ENCODE measurements at places on chromosomes 1 and 21.

DNA sequence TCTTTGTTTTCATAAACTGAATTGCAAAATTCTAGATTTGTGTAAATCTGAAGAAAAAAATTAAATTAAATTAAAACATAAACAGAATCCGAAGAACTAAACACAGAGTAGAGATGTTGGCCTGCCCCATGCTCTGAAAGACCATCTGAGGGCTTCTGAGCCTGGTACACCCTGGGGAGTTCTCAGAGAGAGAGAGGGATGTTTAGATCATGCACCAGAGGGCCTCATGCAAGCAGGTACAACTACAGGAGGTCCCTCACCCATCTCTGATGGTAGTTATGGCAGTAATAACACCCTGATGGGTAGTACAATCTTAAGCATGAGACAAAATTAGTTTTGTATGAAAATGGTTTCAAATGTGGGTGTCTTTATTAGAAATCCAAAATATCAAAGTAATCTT lies 127.7 kb downstream of the TGFB2 start:
- no peak for DNase-seq

- peak; percentile 87 for DNase-seq
Measured at GRCh38 chr1:24502709-24503058, at the start of gene RCAN3. RCAN3 (plus strand) TSS chr1:24502836; CDS start chr1:24514373, 11,537 bp downstream.

DNA sequence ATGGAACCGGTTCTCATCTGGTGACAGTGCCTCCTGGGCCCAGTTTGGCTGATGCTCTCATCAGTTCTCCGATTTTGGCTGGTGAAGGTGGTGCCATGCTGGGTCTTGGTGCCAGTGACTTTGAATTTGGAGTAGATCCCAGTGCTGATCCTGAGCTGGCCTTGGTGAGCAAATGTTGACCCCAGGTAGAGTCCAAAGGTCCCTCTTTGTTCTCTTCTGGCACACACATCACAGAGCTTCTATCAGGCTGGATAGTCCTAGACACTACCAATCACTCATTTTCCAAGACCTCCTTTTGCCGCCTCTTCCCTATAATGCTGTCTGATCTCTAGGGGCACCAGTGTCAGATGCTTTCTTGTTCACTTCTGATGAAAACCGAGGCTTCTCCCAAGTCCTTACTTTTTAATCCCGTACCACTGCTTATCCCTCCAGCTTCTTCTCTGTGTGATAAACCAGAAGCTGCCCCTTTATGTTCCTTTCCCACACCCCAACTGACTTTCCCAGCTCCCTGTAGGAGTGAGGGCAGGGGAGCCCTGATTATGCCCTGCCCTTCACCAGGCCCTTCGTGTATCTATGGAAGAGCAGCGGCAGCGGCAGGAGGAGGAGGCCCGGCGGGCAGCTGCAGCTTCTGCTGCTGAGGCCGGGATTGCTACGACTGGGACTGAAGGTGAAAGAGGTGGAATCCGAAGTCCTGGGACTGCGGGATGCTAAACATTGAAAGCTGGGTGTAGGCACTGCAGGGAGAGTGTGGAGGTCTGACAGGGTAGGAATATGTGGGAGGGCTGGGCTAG lies 11.1 kb downstream of the PSMD4 start:
- DNase-seq: no peak

DNA sequence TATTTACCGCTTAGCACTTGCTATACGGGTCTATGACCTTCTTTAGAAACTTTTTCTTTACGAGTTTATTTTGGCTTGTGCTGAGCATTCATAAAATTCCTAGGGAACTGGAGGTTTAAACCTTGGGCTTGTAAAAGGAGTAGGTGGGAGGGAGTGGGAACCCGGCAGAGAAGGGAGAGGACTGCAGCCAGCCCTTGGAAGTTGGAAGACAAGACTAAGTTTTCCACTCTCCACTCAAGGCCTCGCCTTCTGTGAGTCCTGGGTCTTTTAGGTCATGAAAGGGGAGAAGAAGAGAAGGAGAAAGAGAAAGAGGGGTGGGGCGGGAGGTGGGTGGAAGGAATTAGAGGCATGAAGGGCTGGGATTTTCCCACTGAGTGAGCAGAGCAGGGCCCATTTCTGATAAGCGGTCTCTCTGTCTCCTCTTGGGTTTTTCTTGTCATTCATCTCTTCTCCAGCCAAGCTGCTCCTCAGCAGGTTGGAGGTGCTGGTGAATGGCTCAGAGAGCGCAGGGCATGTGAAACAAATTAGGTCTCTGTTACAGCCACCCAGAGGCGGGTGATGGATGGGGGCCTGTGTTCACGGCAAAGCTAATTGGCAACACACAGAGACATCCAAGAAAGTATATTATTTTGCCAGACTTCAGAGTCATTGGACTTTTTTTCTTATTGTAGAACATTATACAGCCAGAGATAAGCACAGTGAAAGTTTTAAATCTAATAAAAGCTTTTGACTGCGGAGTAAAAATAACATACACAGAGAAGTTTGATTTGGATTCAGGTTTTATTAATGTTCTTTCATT lies 247.3 kb downstream of the FOXD2 start:
- no peak for DNase-seq

- no peak for DNase-seq
Measured at GRCh38 chr21:27292783-27293182, 325.9 kb upstream of the ADAMTS5 start.

DNA sequence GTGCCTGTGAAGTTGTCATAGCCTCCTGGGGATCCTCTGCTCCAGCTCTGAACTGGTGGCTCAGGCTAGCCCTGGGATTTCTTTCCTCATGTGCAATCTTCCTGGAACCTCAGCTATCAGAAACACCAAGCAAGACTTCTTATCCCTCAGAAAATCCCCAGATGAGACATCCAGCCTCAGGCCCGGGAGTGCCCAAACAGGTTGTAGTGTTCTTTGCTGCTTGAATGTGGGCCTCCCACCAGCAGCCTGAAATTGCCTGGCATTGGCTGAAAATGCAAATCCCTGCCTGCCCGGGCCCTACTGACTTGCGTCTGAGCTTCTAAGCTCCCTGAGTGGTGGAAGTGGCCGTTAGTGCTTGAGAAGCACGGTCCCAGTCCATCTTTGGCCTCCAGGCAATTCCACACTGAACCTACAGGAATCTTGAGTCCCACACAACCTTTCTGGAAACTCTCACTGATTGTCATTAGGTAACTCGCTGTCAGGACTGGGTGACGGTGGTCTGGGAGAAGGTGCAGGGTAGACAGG lies 146.8 kb downstream of the ZBTB18 start:
- no peak for DNase-seq

DNA sequence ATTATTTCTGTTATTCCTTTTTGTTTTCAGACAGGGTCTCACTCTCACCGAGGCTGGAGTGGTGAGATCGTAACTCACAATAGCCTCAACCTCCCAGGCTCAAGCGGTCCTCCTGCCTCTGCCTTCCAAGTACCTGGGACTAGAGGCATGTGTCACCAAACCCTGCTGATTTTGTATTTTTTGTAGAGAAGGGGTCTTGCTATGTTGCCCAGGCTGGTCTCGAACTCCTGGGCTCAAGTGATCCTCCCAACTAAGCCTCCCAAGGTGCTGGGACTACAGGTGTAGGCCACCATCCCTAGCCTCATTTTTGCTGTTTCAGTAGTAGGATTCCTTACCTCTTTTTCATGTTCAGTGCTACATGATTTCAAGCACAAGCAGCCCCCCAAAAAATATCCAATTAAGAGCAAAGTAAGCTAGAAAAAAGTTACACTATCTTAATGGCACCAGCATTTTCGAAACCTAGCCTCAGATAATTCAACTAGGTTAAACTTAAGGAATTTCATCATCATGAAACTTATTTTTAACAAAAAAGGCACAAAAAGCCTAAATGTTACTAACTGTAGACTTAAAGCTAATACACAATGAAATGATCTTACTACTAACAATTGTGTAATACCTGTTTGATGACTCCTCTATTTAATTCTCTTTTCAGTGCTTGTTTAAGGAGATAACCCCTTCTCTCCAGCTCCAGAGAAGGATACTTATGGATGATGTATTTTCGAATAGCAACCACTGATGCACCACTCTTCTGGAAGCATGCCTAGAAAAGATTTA lies 16.6 kb downstream of the HP1BP3 start:
- no peak for DNase-seq

DNA sequence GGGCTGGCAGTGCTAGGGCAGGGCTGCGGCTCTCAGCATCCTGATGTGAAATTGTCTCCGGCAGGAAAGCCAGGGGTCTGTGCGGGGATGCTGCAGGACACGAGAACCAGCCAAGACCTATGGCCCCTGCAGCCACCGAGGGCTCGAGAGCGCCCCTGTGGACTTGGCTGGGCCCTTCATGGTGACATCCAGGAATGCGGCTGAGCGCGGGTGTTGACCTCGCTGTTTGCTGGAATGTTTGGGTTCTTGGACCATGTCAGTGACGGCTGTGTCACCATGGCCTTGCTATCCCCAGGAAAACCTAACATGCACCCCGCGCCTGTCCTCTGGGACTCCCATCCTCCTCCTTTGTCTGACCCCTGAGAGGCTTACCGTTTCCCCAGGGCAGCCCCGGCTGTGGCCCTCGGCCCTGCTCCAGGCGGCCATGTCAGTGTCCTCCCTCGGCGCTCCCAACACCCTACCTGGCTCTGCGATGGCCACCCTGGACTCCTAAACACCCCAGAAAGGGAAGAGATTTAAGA lies 14.3 kb upstream of the C1orf174 start:
- no peak for DNase-seq

- no peak for DNase-seq
Measured at GRCh38 chr1:914131-914890, 9.4 kb upstream of the SAMD11 start.

GRCh38 chr1:12745126-12745991 lies 641 bp upstream of the CFAP107 start:
- no peak for DNase-seq

DNA sequence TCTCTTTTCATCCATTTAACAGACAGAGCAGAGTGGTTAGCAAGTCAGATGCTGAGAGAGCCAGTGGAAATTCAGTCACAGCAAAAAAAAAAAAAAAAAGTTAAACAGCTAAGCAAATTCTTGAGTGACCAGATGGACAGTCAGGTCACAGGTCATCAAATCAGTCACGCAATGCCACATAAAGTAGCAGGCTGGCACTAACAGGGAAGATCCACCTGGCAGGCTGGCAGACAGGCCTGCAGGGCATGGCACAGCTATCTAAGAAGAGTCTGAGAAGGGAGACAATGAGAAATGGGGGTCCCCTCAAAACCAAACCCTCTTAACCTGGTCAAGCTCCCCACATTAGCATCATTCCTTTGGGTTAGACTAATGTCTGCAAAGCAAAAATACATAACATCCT lies 371.9 kb downstream of the TTLL7 start:
- DNase-seq: no peak

GRCh38 chr1:185040408-185040735 lies 5.0 kb upstream of the RNF2 start:
- DNase-seq: no peak

Data from HT1080 (cell line).